ENCODE measurements at places on chromosomes 5 and 9. TPM values are rescaled to one million over a fixed set of nuclear protein-coding genes. Genes with fewer than 3 reads are reported as not detected.

GRCh38 chr5:140267559-140268018 is 35.3 kb downstream of the PFDN1 start:
- no peak for DNase-seq

- DNase-seq: no peak
Measured at GRCh38 chr5:54829676-54830535, 155.5 kb downstream of the ESM1 start.

- DNase-seq: no peak
Measured at GRCh38 chr9:94804316-94804715, 77.8 kb downstream of the AOPEP start.

SPRY4 gene
- 14.4 TPM for total RNA-seq

DNA sequence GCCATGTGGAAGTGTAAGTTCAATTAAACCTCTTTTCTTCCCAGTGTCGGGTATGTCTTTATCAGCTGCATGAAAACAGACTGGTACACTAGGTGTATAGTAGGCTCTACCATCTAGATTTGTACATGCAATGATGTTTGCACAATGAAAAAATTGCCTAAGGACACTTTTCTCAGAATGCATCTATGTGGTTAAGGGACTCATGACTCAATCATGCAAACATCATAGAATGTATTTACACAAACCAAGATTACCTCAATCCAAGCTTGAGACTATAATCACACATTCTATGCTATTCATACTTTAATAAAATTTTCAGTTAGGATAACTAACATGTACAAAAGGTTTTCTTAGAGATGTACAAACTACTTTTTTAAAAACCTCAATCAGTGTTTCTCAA is 1164.5 kb downstream of the CDH12 start:
- DNase-seq: no peak

DNA sequence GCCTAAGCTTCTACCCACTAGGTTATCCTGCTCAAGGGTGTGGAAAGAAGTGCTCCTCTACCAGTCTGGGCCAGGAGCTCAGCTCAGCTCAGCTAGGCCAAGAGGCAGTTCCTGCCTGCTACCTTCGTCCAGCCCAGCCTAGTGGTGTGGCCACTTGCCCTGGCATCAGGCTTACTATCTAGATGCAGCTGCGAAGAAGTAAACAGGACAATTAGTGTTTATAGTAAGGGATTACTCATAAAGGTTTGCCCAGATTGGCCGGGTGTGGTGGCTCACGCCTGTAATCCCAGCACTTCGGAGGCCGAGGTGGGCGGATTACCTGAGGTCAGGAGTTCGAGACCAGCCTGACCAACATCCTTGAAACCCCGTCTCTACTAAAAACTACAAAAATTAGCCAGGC is 12.8 kb upstream of the SPATA24 start:
- DNase-seq: no peak

DNA sequence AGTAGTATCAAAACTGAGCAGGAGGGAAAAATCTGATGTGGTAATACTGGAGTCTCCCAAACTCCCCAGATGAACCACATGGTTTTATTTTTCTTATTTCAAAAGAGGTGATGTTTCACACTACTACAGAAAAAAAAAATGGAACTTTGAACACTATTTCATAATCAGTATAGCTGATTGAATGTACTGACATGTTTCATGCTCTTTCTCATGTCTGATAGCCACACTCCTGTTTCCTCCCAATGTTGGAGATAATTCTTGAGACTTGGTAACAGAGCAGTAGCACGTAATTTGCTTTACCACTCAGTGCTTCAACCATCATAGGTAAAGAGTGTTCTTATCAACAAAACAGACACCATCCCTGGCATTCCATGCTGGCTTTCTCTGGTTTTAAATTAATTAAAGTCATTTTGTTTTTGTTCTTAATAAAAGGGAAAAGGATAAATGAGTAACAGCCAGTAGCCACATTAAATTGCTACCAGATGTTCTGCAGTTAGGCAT is 85.2 kb downstream of the MUSK start:
- no peak for DNase-seq

GRCh38 chr5:160727296-160727997 is 124.6 kb downstream of the ATP10B start:
- DNase-seq: peak; percentile 8

YIPF5 gene
- 48.2 TPM for total RNA-seq

- no peak for DNase-seq
Measured at GRCh38 chr9:116589392-116590354, 97.4 kb upstream of the TRIM32 start.

DNA sequence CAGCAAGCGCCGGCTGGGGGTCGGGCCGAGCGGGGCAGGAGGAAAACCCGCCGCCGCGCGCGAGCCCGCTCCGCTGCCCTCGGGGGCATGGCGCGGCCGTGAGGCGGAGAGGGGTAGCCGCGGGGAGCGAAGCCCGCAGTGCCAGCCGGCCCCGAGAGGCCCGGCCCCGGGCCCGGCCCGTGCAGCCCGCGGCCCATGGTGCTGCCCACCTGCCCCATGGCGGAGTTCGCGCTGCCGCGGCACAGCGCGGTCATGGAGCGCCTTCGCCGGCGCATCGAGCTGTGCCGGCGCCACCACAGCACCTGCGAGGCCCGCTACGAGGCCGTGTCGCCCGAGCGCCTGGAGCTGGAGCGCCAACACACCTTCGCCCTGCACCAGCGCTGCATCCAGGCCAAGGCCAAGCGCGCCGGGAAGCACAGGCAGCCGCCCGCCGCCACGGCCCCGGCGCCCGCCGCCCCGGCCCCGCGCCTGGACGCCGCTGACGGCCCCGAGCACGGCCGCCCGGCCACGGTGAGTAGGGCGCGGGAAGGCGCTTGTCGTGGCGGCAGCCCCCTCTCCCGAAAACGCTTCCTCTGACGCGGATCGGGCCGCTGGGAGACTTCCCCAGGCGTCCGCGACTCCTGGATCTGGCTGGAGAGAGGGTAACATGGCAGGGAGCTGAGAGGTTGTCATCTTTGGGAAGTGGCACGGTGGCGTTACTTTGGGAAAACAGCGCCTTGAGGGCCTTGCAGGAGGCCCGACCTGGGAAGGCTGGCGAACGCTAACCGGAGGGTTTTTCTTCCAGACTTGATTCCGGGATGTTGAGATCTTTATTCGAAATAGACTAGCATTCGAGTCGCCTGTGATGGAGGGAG is 523 bp downstream of the MAML1 start:
- DNase-seq: peak; percentile 56

GRCh38 chr9:99466104-99466503 is 244.0 kb downstream of the SEC61B start:
- DNase-seq: no peak

GRCh38 chr9:23586906-23587305 is 239.1 kb downstream of the ELAVL2 start:
- DNase-seq: no peak

- DNase-seq: no peak
Measured at GRCh38 chr9:37430841-37431597, 8.5 kb downstream of the GRHPR start.

- no peak for DNase-seq
Measured at GRCh38 chr9:20508242-20508641, 114.1 kb downstream of the MLLT3 start.

FXN gene
- 11.4 TPM for total RNA-seq

EPB41L4A gene
- 42.6 TPM for total RNA-seq

PCDH12 gene
- 7.8 TPM for total RNA-seq

GRCh38 chr5:103120607-103121200 is 603 bp downstream of the PPIP5K2 start:
- no peak for DNase-seq

MARCOL gene
- total RNA-seq: not detected

DNA sequence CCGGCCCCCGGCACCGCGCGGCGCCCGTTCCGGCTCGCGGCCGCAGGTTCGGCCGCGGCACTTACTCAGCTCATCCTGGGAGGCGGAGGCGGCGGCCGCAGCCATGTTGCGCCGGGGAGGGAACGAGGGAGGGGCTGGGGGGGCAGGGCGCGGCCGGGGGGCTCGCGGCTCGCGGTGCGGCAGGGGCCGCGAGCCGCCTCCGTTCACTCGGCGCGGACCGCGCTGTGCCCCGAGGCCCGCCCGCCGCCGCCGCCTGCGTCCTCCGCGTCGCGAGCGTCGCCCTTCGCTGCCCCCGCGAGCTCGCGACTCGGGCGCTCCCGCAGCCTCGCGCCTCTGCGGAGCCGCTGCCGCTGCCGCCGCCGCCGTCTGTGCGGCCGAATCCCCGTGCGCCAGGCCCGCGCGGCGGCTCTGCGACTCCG is 735 bp downstream of the ECPAS start:
- peak; percentile 56 for DNase-seq

DNA sequence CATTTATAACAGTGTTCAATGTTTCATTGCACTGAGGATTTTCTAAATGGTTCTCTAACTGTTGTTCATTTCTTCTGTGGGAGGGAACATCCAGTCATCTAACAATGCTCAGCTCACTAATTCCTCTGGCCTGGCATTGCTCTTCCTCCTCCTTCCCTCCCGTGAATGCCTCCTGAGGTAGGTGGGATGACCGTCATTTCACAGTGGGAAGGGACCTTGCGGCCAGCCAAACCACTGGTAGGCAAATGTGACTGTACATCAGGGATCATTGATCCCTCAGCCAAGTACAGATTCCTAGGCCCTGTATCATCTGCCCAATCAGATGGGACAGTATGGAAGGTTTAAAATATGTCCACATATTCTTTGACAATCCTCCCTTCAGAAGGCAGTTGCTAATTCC is 23.7 kb upstream of the VDAC1 start:
- DNase-seq: no peak

- DNase-seq: no peak
Measured at GRCh38 chr5:171627936-171628632, 157.5 kb upstream of the SMIM23 start.

MAPK9 gene
- 54.3 TPM for total RNA-seq

DNA sequence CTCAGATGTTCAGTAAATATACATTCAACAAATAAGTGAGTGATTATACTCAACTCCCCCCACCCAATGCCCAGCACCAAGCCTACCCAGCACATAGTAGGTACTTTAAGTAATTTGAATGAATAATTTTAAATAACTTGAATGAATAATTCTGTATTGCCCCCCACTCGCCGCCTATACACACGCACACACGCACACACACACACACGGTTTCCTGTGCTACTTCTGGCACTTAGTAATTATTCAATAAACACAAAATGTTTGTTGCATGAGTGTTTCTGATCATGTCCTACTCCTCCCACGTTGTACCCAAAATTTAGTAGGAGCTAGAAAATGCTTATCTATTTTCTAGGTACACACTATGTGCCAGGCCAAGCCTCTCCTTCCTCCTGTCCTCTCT is 16.2 kb downstream of the PCDH12 start:
- no peak for DNase-seq

GRCh38 chr5:15702102-15702501 is 202.1 kb downstream of the FBXL7 start:
- DNase-seq: no peak

DNA sequence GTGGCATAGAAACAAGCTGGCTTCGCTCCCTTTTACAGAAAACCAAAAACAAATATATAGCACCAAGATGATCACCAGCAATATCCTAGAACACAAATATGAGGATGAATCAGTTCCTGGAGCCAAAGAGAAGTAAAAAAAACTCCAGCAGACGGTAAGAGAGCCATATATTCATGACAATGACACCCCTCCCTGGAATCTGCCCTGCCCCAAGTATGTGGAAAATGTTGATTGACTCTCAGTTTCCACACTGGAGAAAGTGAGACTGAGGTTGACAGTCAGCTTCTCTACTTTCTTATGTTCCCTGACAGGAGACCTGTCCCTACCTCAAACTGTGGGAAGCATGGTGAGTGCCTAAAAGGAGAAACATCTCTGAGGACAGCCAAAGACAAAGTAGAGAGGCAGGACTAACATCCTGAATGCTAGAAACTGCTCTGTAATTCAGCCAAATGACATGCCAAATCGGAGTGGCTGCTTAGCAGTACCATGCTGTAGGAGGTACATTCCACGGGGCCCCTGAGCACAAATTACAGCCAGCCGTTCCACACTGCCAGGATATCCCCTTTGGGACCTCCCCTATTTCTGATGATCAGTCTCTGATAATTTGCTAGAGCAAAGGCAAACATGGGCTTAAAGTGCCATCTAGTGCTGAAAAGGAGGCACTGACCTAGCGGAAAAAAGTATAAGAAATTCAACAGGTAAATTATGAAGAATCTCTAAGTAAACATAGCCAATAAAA is 424.0 kb upstream of the RGMB start:
- DNase-seq: no peak

- DNase-seq: peak; percentile 9
Measured at GRCh38 chr9:110640736-110641135, 27.9 kb upstream of the MUSK start.

DNA sequence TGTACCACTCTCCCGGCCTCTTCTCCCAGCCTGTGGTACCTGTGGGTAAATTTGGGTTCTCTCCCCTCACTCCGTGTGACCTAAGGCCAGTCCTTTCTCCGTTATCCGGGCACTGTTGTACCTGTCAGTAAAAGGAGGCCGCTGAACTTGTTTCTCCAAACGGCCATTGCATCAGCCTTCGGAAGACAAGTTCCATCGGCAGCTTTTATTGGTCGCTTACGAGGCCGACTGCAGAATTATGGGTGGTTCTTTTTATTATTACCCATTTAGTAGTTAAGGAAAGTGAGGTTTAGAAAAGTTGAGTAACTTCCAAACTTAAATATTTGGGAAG is 558 bp downstream of the GRPEL2 start:
- DNase-seq: no peak

DNA sequence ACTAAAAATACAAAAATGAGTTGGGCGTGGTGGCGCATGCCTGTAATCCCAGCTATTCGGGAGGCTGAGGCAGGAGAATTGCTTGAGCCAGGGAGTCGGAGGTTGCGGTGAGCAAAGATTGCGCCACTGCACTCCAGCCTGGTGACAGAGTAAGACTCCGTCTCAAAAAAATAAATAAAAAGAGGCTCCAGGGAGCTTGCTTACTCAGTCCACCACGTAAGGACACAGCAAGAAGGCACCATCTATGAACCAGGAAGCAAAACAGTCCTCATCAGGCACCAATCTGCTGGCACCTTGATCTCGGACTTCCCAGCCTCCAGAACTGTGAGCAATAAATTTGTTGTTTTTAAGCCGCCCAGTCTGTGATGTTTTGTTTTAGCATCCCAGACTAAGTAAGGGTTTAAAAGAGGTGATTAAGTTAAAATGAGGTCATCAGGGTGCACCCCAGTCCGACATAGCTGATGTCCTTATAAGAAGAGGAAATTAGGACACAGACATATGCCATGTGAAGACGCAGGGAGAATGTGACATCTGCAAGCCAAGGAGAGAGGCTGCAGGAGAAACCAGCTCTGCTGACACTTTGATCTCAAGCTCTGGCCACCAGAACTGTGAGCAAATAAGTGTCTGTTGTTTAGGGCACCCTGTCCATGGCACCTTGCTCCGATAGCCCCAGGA is 45.9 kb downstream of the C9orf50 start:
- DNase-seq: no peak

- peak; percentile 11 for DNase-seq
Measured at GRCh38 chr5:156920042-156920860, 42.8 kb downstream of the TIMD4 start.

ENTPD2 gene
- total RNA-seq: 0.49 TPM

C1QTNF2 gene
- total RNA-seq: 1.1 TPM

- DNase-seq: no peak
Measured at GRCh38 chr5:87686975-87687374, 274.2 kb upstream of the CCNH start.
